ENCODE measurements at places on chromosomes 3 and 15. TPM values are rescaled to one million over a fixed set of nuclear protein-coding genes. Genes with fewer than 3 reads are reported as not detected.

- no peak overlapping the region for H3K4me3 ChIP-seq
- DNase-seq, result no peak
- no peaks in the 10 kb centered on the region for H3K4me1 ChIP-seq
Observed at GRCh38 chr15:56598991-56599390, 134.1 kb upstream of the MNS1 start.

ZPLD1 gene
- 0.05 TPM for total RNA-seq

UBE3A gene
- total RNA-seq, result 92.2 TPM

TRPM7 gene
- total RNA-seq, result 34.7 TPM

Measured in colonic mucosa (tissue), 4 donors.